SK-MEL-5 (cell line): ENCODE measurements at places on chromosomes 1 and 21. TPM values are rescaled to one million over a fixed set of nuclear protein-coding genes. Genes with fewer than 3 reads are reported as not detected.

GRCh38 chr1:76256289-76257223, 182.0 kb downstream of the ST6GALNAC3 start:
- no peak for DNase-seq

Gene UBR4
- total RNA-seq = 52.6 and 73.9 TPM in 2 replicates

DNA sequence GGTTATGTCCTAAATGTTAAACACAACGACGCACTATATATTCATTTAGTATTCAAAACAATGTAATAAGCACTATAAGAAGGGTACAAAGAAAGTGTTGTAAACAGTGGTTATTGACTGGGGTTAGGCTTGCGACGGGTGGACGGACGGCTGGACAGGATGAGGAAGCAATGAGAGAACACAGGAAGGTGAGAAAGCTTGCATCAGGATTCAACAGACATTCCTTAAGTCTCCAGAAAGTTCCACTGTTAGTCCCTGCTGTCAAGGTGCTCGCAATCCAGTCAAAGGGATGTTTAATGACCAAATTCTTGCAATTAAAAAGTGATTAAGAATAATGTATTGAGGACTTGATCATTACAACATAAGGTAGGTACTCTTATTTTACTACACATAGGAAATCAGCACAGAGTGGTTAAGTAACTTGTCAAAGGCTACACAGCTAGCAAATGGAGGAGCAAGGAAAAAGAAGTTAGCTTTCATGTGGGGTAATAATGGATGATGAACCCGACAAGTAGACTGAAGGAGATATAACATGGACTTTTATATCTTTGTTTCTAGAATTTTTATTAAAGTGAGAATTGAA, 994 bp upstream of the ACBD6 start:
- peak; percentile 46 for DNase-seq

DNA sequence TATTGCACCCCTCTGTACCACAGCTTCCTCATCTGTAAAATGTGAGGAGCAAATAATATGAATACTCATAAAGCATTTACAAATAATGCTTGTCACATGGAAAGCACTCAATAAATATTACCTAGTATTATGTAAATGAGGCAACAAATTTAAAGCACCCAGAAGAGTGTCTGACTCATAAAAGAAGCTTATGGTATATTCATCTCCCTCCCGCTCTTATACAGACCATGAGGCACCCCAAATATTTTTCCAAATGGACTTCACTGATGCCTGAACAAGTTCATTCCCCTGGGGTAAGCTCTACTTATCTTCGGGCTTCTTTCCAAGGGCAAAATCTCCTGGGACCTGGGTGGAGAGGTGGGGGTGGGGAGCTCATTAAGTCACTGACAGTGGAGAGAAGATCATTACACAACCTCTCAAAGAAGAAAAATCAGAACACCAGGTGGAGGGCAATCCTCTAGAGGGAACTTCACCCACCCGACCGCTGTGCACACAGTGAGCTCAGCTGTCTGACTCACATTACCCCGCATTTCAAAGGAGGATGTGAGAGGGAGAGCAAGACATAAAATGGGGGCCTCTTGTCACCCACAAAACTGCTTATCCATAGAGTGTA, 166.2 kb downstream of the ASTN1 start:
- no peak for DNase-seq

DNA sequence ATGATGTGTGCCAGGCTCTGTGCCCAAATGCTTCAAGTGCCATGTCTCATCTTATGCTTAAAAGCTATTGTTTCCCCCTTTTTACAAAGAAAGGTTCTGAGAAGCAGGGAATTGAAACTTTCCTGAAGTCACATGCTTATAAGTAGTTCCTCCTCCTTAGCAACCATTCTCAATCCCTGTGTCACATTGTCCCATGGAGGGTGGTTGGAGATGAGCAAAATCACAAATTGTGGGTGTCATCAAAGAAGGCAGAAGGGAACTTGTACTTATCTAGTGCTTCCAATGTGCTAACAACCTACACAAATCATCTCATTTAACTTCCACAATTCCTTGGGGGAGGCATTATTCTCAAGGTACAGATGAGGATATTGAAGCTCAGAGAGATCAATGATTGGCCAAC, 10.1 kb upstream of the ERICH3 start:
- no peak for DNase-seq

DNA sequence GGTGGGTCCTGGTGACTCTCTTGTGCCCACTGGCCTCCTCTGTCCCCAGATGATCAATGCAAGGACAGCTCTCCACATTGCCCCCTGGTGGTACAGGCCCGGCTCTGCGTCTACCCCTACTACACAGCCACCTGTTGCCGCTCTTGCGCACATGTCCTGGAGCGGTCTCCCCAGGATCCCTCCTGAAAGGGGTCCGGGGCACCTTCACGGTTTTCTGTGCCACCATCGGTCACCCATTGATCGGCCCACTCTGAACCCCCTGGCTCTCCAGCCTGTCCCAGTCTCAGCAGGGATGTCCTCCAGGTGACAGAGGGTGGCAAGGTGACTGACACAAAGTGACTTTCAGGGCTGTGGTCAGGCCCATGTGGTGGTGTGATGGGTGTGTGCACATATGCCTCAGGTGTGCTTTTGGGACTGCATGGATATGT, 10.8 kb downstream of the ADAMTSL4 start:
- DNase-seq = peak; percentile 83

Gene VCAM1
- total RNA-seq = not detected in 2 replicates

Gene SEC22B
- 38.7 and 39.8 TPM in 2 replicates for total RNA-seq

- no peak for DNase-seq
Measured at GRCh38 chr1:35592991-35593769, 20.1 kb downstream of the TFAP2E start.

Gene CCDC185
- total RNA-seq = not detected in 2 replicates

DNA sequence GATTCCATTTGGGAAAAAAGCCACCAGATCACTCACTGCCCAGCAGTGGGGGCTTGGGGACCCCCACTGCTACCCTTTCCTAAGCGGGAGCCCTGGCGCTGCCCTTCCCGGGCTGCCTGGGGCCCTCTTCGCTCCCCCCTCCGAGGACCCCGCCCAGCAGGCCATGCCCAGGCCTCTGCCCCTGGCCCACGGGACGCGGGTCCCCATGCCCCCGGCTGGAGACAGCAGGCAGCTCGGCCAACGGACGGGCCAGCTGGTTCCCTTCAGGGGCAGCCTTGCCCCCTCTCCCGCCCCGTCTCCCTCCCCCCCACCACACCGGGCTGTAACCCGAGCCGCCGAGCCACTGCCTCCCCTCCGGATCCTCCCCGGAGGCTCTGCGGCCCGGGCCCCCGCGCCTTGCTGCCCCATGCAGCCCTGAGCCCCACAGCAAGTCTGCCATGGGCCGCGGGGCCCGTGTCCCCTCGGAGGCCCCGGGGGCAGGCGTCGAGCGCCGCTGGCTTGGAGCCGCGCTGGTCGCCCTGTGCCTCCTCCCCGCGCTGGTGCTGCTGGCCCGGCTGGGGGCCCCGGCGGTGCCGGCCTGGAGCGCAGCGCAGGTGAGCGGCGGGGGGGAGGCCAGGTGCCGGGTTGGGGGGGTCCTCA, at the start of gene MMP23B:
Gene MMP23B, plus strand, starts transcription at position 392 of the 639 bp plus-strand sequence. Its CDS starts 46 bp downstream, at position 438.
- DNase-seq = no peak

DNA sequence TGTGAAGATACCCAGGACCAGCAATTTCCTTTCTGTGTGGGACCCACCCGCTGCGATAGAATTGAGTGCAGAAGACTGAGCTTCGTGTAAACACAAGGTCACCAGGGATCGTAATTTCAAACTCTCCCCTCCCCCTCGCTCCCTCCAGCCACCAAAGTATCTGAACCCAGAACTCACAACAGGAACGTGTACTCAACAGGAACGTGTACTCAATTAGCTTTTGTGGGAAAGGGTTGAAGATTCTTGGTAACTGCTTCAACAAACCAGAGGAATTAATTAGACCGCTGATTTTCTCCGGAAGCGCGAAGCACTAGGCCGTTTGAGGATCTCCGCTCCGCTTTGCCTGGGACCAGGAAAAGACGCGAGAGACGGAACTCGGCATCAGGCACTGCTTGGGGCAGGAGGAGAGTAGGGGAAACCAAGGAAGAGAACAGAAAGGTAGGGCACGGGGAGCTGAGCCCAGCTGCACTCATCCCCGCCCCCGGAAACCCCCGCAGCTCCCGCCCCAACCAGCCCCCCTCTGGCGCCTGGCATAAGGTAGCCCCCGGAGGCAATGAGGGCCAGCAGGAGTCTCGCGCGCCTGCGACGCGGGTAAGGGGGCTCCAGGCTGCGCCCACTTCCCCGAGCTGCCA, 453 bp downstream of the DRAM2 start:
- DNase-seq = peak; percentile 60

Gene RGS16
- total RNA-seq = 0.16 and 0.24 TPM in 2 replicates

Gene NEXN
- total RNA-seq = 0.45 and 1.4 TPM in 2 replicates

Gene PERM1
- 0.85 and 1.3 TPM in 2 replicates for total RNA-seq

DNA sequence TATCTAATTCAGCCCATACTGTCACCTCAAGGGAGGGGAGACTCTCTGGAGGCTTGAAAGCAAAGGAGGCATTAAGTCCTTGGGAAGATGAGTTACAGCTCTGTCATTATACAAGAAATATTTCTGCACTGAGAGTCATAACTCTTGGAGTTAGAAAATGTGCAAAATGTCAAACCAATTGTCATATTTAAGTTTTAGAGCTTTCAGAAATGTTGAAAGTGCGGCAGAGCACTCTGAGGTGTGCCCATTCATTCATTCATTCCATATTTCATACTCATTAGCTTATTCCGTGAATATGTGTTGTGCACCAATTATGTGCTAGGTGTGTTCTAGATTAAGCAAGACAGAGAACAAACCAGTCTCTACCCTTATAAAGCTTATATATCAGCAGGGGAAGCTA, 87.1 kb downstream of the HUNK start:
- DNase-seq = no peak

DNA sequence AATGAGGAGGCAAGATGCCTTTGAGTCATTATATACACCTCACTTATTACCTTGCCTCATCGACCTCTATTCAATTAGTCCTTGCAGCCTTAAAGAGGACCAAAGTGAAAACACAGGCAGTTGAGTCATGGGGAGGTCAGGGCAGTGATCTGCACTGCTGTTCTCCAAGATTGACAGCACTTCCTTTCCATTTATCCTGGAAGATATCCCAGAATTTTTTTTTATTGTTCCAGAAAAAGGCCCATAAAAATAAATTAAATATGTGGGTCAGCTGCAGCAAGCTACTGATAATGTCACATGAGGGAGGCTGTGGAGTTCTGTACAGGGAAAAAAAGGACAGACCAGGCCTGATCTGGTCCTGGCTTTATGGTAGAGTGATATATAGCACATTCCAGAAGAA, 33.2 kb upstream of the CDC42BPA start:
- DNase-seq = no peak

GRCh38 chr1:231964241-231964640, 337.7 kb downstream of the DISC1 start:
- no peak for DNase-seq

GRCh38 chr1:23597635-23598388, 38.5 kb upstream of the ID3 start:
- DNase-seq = no peak

Gene SPATA1
- total RNA-seq = 0.93 TPM in 1 of 2 replicates, not detected in the other
